ENCODE measurements at places on chromosomes 4 and X.

GRCh38 chr4:69224891-69225290 is 10.3 kb upstream of the UGT2B11 start:
- DNase-seq = no peak

DNA sequence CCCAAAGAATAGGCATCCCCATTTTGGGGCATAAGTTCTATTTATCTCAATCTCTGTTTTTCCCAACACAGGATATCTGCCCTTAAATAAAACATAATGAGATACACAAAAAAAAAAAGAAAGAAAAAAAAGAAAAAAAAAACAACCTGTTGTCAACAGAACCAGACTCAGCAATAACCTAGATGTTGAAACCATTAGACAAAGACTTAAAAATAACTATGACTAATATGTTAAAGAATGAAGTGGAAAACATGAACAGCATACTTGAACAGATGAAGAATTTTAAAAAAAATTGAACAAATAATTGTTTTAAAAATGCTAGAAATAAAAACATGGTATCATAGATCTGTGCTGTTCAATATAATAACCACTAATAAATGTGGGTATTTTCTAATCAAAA is 93.4 kb upstream of the RXFP1 start:
- no peak for DNase-seq

DNA sequence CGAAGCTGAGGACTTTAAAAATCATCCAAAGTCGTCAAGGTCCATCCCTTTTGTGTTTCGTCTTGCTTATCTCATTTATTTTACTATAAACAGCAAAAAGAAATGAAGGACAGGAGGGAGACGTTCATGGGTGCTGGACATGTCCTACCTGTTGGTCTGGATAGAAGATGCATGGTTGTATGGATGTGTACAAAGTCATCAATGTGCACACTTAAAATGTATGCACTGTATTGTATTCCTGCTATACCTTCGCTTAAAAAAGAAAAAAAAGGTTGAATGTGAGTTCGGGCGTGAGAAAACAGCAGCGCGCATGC is 313 bp upstream of the BLOC1S4 start:
- no peak for DNase-seq

GRCh38 chr4:154132406-154132805 is 343.5 kb upstream of the SFRP2 start:
- no peak for DNase-seq

DNA sequence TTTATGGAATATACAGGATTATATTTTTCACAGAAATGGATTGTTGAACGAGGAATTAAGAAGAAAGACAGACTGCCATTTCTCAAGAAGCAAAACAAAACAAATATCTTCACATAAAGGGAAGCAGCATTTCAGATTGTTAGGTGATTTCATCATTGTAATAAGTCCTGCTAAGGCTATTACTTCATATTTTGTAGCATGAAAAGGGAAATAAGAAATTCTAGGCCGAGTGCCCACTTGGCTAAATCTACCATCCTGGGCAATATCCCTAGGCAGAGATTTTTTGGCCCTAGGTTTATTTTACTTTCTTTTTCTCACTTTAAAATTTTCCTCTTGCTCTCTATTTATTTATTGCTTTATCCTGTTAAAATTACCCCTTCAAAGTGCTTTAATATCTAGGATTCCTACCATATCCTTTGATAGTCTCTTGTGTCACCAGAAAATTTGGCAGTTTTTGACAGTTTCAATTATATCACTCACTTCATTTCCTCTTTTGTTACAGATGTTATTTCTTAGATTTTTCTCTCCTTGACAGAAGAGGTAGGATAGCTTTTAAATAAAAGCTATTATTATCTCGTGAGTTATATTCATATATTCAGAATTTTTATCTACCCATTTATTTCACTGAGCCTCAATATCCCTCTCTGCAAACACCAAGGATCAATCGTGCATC is 142.3 kb downstream of the PDGFC start:
- no peak for DNase-seq

DNA sequence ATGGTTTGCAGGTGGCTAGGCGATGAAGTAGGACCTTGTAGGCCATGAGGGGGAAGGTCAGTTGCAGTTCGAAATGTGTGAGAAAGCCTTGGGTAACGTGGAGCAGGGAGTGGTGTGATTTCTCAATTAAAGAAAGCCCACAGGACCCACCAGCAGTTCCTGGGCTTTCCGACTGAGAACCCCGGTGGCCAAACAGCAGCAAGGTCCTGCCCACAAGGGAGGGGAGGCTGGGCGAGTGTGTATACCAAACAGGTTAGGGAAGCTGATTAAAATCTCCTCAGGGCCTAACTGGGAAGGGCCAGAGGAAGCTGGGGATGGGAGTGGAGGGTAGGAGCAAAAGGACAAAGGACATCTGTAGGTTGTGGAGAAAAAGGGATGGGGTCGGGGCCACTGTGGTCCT is 2.4 kb downstream of the ATP6AP1 start:
- DNase-seq = no peak

- no peak for DNase-seq
Observed at GRCh38 chrX:47628982-47629381, 748 bp downstream of the CFP start.

DNA sequence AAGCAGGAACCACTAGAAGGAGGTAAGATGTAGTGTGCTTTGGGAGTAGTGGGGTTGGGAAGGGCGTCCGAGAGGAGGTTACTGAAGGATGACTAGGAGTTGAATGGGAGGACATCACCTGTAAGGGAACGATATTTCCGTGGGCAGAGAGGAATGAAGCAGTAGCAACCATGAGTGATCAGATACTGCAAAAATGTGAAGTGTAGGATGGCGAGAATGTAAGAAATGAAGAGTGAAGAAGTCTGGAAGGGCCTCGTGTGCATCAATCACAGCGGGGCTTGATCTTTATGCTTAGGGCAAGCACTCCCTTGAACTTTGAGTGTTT is 594 bp downstream of the MSMO1 start:
- no peak for DNase-seq

GRCh38 chrX:54710920-54711319 is 87.1 kb downstream of the ITIH6 start:
- no peak for DNase-seq

DNA sequence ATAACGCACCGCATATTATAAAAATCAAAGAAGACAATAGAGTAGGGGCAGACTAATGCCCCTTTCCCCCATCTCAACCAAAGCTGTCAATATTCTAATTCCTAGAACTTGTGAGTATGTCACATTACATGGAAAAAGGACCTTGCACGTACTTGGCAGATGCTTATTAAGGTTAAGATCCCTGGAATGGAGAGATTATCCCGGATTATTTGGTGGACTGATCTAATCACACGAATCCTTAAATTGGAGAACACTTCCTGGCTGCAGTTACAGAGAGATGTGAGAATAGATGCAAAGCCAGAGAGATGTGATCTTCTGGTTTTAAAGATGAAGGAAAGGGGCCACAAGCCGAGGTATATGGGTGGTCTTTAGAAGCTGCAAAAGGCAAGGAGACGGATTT is 548.7 kb downstream of the SPRY1 start:
- no peak for DNase-seq

GRCh38 chrX:2516623-2517022 is 15.8 kb upstream of the DHRSX start:
- no peak for DNase-seq

DNA sequence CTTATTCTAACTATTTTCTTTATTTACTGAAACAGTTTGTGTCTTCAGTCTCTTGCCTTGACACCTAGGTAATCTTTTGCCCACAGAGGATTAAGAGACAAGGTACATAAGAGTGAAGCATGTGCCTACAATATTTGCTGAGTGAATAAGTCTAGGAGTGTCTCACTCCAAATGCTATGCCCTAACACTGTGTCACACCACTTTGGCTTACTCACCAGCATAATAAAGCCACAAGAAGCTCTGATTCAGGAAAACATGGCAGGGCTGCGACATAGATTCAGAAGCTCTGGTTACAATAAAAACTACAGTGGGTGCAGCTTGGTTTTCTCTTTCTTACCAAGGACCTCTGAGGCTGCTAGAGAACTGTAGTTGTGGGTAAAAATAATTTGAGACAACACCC is 127.1 kb downstream of the RBM46 start:
- no peak for DNase-seq

- DNase-seq = no peak
Observed at GRCh38 chr4:58093352-58093751, 983.2 kb upstream of the IGFBP7 start.

GRCh38 chr4:8188085-8188484 is 11.0 kb upstream of the SH3TC1 start:
- no peak for DNase-seq

DNA sequence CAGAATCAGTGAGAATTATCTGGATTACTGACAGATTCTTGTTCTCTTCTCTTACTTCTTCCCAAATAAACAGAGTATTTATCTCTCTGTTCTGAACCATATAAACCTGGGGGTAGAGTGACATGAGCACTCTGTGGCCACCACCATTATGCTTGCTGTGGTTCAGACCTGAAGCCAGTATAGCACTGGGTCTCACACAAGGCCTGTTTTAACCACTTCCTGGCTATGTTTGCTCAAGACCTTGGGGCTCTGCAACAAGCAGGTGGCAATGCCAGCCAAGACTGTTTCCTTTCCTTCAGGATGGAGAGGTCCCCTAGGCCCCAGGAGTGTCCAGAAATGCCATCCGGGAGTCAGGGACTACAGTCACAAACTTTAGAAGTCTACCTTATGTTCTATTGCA is 21.7 kb upstream of the HEPH start:
- DNase-seq = no peak

DNA sequence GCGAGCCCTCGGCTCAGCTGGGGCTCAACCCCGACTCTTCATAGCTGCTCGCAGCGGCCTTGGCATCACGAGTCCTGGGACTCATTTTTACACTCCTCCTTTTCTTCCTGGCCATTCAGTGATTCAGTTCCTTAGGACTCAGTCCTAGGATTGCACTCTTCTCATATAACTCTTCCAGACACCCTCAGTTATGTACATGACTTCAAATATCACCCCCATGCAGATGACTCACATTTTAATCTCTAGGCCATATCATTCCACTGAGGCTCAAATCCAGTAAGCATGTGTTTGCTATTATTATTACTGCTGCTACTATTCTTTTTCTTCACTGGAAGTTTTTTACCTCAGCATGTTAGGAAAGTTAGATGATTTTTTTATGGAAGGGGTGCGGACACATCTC is 14.4 kb downstream of the ITGB1BP2 start:
- no peak for DNase-seq

DNA sequence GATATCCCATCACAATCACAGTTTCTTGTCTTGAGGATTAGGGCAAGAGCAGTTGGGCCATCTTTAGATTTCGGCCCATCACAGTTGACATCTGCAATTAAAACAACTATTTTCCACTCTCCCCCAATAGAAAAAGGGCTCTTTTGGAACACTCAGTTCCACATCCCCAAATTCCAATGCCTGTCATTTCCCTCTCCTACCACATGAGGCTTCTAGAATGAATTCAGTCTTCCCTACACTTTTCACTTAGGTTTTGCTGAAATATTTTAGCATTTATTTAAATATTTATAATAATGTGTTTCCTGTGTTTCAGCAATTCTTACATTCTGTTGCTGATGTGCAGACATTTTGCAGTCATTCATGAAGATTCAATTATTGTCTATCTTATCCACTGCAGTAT is 118.4 kb downstream of the COX18 start:
- no peak for DNase-seq

DNA sequence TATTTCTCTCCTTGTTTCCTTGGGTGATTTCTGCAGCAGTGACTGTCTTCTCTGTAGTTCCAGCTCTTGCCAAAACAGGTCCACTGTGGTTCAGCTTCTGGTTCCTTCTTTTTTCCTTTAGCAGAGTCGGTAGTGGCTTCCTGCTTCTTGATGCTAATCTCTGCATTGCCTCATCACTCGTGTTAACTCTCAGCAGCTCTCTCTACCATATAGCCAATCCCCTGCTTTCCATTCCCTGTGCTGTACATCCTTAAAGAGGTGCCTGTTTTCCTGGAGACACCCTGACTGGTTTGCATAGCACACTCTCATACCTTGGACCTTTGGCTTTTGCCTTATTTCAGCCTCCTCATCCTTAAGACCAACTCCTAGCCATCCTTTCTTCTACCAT is 191.2 kb upstream of the LNX1 start:
- no peak for DNase-seq

- no peak for DNase-seq
Observed at GRCh38 chr4:97923096-97923495, 220.2 kb downstream of the STPG2 start.

DNA sequence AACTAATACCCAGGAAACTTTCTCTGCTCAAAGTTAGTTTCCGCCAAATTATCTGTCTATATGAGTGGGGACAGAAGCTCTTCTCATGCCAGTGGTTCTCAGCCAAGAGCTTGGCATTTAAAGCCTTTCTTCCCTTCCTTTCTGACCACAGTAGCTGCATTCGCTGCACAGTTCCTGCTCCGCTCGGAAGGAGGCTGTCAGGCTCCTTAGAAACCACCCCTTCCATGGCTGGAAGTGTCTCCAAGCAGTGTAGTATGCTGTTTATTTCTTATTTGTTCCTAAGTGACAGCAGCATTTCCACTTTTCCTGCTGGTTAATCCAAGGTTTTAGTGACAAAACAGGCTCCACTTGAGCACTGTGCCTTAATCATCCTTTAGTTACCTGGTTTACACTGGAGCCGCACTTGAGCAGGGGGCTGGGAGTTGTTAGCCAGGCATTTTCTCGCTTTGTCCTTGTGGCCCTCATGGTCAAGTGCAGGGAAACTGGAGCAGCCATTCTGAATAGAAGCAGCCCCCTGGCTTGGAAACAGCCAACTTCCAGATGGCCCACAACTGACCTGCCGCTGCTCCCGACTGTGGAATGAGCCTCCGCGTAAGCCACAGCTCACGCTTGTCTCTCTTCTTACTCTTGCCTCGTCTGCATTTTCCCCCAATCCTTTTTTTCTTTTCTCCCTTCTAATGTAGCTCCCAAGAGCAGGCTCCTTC is 739.4 kb upstream of the TENM3 start:
- DNase-seq = no peak

DNA sequence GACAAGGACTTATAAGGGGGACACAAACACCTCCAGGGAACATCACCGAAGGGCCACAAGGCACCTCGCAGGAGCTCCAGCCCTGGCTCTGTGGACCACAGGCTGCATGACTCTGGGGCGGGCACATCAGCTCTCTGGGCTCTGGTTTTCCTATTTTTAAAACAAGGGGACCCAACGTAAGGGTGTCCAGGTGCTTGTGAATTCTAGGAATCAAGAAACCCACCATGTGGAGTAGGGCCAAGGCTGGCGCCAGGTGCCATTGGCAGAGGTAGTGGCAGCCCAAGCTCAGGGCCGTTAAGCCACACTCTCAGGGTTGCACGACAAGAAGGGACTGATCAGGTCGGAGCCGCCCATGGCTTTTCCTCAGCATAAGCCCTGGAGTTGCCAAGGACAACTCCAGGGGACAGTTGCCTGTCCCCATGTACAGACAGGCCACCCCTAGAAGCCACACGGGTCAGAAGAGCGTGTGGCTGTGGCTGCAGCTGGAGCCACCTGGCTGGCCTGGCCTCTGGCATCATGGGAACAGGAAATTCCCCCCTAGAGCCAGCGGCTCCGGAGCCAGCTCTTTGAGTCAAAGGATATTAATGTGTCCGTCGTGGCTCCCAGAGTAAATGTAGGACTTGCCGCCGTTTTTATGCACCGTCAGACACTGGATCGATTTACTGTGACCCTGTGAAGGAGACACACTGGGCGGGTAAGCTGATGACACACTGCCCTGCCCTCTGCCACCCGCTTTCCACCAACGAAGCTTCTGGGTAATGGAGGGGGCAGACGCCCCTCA is 32.5 kb downstream of the WDR1 start:
- no peak for DNase-seq
